ENCODE measurements at places on chromosomes 6 and 20.

DNA sequence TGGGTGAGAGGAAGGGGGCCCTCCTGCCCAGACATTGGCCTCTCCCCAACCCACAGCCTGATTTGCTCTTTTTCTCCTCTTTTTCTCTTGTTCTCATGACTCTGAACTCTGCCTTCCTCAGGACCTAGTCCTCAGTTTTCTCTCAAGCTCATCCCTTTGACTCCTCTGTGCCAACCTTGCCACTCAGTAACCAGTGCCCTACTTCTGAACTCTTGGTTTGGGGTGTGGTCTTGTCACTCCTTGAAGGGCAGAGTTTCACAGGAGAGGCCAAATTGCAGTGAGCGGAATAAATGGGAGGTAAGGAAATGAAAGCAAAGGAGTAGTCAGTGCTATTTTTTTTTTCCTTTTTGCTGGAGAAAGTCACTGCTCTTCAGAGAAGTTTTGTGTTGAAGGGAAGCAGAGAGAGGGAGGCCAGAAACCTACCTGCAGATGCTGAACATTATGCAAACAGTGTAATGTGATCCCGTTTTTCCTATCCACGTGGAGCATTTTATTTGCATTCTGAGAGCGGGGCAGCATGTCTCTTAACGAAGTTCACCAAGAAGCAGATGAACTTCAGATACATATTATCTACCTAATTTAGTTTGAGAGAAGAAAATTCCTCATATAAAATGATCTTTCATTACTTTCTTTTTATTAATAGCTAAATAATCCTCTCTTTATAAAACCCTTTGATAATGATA lies 26.9 kb downstream of the CFAP61 start:
- DNase-seq, result no peak

GRCh38 chr6:132456700-132457143 lies 55.4 kb upstream of the MOXD1 start:
- no peak for DNase-seq

- no peak for DNase-seq
These were observed 98.8 kb downstream of the CCDC170 start for GRCh38 chr6:151592449-151593159.

DNA sequence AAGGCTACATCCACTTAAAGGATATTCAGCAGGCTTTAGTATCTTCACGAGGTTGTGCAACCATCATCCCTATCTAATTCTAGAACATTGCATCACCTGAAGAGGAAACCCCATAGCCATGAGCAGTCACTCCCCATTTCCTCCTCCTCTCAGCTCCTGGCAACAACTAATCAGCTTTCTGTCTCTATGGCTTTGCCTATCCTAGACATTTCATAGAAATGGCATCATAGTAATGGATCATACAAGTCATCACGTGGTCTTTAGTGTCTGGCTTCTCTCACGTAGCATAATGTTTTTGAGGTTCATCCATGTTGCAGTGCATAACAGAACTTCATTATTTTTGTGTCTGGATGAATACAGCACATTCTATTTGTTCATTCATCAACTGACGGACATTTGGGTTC lies 20.5 kb downstream of the SNAI1 start:
- no peak for DNase-seq

DNA sequence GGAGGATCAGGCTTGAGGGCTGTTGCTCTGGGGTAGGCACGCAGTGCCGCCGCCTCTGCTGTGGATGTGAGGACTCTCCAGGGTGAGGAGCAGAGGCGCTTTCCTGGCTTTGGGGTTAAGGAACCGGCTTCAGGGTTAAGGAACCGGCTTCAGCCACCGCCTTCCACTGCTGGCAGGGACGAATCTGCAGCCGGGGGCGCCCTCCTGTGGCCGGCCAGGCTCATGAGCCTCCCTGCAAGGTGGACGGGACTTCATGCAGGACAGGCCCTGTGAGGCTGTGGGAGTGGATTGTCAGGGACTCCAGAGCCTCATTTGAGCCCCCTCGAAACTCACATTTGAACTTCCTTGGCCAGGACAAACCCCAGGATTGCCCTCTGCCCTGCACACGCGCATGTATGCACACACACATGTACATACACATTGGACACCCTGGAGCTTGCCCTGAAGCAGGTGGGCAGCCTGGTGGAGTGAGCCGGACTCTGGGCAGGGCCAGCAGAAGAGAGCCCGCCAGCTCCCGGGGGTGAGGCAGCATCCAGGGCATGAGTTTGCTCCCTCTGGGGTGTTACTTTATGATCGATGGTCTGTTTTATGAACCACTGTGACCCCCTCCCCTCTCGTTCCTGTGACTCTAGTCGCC lies 146.9 kb downstream of the PHACTR3 start:
- DNase-seq, result no peak

- no peak for DNase-seq
These were observed 25.0 kb upstream of the RNF144B start for GRCh38 chr6:18362058-18362561.

DNA sequence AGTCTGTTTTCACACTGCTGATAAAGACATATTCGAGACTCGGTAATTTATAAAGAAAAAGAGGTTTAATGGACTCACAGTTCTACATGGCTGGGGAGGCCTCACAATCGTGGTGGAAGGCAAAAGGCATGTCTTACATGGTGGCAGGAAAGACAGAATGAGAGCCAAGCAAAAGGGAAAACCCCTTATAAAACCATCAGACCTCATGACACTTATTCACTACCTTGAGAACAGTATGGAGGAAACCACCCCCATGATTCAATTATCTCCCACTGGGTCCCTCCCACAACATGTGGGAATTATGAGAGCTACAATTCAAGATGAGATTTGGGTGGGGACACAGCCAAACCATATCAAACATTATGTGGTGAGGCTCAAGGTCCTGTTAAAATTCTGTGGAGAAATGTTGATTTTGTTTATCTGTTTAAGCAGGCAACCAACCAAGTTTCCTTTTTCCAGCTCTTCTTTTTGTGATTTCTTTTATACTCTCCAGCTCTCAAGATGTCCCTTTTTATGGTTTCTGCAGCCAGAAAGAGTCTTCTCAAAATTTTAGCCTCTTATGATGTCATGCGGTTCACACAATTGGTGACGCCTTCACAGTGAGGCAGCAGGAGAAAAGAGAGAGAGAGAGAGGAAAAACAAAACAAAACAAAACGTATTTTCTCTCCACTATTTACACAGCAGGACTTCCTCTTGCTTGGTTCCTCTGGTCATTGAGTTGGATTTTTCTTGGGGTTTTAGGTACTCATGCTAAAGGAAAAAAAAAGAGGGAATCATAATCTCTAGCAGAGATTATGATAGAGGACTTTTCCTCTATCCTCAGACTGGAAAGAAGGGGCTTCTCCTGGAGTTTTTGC lies 18.0 kb downstream of the AIG1 start:
- peak; percentile 7 for DNase-seq

- DNase-seq, result no peak
These were observed 6.8 kb upstream of the PAX1 start for GRCh38 chr20:21698494-21699215.

DNA sequence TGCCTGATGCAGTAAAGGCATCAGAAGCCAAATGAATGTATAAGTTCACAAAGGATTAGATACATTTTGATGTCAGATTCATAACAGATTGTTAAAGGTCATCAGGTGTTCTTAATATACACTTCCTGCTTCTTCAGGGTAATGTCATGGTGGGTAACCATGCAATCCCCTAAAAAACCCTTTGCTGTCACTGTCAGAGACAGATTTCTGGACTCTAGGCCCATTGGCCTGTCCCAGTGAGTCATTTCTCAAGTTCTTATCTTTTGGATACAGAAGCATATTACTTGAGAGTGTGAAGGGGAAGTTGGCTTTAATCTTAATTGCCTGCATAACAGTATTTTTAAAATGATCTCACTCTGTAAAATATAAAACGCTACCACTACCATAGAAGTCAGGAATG lies 895.6 kb upstream of the MAP3K7 start:
- DNase-seq, result no peak

DNA sequence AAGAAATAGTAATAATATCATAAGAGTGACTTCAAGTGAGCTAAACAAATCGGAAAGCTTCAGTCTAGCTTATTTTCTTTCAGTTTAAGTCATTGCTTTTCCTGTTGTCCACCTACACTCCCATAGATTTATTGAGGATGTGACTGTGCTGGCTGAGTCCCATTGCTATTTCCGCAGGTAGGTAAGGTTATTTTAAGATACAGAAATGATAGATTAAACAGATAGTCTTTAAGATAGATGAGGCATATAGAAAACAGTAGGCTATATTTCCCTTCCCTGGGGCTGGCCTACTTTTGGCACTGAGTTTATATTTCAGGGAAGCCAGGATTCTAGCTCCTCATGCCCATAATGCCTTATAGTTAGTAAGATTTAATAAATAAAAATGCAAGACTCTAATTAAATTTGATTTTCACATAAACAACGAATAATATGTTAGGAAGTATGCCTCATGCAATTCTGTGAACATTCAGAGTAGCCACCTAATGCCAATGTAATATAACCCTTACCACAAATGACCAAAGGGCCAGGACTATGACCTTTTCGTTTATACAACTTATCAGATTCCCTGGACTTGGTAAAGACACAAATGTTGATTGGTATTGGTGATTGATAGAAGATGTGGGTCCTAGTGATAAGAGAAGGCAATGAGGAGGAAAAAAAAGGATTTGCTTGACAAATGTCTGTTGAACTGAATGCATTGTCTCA lies 1079.3 kb downstream of the EPHA7 start:
- no peak for DNase-seq

DNA sequence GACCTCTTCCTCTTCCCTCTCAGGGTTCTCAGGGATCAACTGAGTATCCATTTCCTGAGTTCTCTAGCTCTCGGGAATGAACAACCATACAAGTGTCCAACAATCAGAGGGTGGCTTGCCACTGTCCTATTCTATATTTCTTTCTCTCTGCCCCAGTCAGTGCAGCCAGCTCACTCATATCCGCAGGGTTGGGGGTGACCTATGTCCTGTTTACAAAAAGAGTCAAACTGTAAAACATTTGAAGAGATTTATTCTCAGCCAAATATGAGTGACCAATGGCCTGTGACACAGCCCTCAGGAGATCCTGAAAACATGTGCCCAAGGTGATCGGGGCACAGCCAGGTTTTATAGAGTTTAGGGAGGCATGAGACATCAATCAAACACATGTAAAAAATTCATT lies 10.8 kb upstream of the BTN3A2 start:
- DNase-seq, result no peak

DNA sequence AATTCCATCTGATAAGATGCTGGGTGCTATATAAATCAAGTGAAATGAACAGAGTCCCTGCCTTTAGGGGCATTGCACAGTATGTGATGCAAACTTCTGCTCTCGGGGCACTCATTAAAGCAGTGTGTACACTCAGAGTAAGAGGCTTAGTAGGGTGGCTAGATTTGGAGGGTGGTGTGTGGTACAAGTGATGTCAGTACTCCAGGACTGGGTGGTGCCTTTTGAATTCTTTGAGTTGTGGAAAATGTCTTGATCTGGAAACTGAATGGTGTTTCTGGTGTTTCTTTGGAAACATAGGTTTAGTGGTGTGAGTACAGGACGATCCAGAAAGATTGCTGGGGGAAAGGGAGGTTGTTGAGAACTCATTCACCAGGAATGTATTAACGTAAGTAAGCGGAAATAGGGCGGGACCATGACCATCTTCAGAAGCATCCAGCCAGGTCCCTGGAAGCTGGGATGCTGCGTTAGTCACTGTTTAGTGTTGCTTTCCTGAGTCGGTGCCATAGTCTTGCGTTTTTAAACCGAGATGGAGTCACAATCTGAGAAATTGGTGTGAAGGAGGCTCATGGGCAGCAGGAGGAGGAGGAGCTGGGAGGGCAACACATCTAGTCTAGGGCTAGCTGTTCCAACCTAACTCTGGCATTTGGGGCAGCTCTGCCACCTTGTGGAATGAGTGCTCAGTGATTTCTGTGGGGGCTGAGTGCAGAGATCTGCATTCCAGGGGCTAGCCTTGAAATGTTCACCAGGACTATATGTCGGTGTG lies 70.3 kb downstream of the SCAND1 start:
- peak; percentile 46 for DNase-seq

DNA sequence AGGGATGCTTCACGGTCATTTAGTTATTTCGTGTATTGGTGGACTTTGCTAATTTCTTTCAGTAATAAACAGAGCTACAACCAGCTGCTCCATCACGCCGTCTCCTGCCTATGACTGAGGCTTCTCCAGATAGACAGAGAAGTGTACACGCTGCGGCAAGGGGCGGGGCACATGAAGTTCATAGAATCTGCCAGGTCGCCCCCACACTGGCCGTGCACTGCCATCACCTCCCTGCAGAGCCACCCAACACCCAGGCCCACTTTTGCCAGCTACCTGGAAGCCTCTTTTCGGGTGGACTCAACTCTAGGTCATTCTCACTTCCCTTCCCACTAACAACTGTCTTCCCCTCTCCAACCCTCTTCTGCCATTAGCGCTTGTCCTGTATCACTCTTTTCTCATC lies 88.4 kb downstream of the SULF2 start:
- DNase-seq, result no peak

DNA sequence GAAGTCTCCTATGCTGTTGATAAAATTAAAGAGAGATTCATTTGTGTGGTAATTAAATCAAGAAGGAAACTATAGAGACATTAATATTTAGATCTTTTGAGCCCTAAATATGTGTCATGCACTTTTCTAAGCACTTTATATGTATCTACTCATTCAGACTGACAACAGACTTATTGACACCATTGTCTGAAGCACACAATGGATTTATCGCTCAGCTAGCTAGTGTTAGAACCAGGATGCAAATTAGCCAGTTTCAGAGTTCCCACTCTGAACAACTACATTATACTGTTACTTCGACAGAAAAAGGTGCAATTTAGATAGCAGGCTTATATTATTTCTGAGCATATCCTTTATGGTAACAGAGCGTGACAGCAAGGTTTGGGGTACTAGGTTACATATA lies 27.7 kb upstream of the KIAA0408 start:
- DNase-seq, result no peak

DNA sequence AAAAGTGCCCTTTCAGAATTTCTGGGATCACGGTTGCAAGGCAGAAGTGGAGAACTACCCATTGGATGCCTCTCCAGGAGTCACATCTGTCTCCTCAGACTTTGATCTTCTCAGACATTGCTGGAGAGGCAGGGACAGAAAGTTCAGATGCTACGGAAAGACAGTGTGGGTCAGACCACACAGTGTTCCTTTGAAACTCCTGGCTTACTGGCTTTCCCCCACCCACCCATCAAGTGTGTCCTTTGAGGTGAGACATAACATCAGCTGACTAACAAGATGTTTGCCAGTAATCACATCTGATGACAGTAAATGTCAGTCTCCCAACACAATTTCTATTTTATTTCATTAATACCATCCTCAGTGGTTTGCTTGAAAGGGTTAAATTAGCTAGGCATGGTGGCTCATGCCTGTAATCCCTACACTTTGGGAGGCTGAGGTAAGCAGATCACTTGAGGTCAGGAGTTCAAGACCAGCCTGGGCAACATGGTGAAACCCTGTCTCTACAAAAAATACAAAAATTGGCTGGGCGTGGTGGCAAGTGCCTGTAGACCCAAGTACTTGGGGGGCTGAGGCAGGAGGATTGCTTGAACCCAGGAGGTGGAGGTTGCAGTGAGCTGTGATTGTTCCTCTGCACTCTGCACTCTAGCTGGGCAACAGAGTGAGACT lies 67.2 kb upstream of the SNX9 start:
- peak; percentile 85 for DNase-seq

GRCh38 chr20:36728986-36729385 lies 16.9 kb downstream of the NDRG3 start:
- DNase-seq, result no peak

Measured in stimulated activated CD4-positive, alpha-beta T cell treated with anti-CD3 and anti-CD28 coated beads, Interleukin-4, amount 100 ng/mL, for 4 hours (primary cell).